Left lobe of liver (tissue), 2 donors: ENCODE measurements at places on chromosomes 16 and 17.
A peak's percentile ranks its signal among the peaks of the same experiment; 100 is the strongest.

GRCh38 chr17:76737676-76738467 is at the start of gene MFSD11:
Gene MFSD11 (plus strand): TSS chr17:76738119. CDS start chr17:76738353, 234 bp downstream.
- peak; percentile 95 for DNase-seq

DNA sequence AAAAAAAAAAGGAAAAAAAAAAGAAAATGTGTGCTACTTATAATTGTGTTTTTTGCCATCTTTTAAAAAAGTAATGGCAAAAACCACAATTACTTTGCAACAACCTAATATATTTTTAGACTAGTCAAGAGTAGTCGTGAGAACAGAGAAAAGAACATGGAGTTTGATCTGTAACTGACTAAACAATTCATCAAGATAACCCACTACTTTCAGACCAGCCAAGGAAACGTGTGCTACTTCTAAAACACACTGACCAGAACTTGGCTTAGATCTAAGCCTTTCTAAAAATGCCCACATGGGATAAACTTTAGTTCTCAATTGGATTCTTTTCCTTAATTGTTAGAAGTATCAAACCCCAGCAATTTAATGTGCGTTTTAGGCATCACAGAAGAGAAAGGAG is 616 bp downstream of the PECAM1 start:
- DNase-seq = no peak

GRCh38 chr17:13384626-13385025 is 217.1 kb downstream of the HS3ST3A1 start:
- no peak for DNase-seq

DNA sequence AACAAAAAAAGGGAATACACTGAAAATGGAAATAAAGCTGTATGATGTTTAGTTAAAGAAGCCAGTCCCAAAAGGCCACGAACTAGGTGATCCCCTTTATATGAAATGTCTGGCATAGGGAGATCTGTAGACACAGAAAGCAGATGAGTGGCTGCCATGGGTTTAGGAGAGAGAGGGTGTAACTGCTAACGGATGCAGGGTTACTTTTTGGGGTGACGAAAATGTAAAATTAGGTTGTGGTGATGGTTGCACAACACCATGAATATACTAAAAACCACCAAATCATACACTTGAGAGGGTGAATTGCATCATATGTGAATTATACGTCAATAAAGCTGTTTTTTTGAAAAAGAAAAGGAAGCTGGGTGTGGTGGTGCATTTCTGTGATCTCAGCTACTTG is 99.6 kb downstream of the ADCY9 start:
- DNase-seq = no peak

DNA sequence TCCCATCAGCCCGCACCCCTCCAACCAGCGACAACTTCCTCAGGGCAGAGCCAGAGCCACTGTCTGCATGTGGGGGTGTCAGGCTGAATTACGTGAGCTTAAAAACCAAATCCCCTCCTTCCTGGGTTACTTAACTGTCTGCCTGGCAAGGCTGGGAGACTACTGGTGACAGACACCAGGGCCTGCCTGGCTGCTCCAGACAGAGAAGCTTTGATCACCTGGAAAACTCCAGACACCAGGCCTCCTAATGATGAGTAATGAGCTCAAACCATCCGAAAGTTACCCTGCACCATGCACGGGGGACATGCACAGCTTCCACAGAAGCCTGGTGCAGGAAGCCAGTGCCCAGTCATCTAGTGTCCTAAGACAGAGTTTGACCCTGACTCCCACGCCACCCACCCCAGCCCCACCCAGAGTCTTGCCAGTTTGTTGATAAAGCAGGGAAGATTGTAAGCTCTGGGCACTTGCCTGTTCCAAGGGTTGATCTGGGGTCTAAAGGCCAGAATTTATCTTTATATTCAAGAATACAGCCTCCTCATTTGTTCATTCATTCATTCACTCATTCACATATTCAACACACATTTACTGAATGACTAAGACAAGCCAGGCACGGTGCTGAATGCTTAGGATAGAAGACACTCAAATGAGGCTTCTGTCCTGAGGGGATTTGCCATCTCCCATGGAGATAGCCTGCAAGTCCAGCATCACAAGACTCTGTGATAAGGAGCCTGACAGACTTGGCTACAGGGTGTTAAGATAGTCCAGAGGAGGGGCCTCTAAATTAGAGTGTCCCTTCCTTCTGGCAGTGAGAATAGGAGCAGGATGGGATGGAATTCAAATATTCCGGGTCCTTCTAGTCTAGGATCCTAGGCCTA is 7.2 kb upstream of the CCDC182 start:
- DNase-seq = no peak
